ENCODE measurements at places on chromosomes 2 and 18. TPM values are rescaled to one million over a fixed set of nuclear protein-coding genes. Genes with fewer than 3 reads are reported as not detected.

The KLHL30 gene
- total RNA-seq: 0.54 TPM

The CPLX4 gene
- not detected for total RNA-seq

The ATP6V1B1 gene
- not detected for total RNA-seq

GRCh38 chr2:213166109-213166508, 14.7 kb upstream of the IKZF2 start:
- DNase-seq: no peak
- H3K4me3 ChIP-seq: no peak overlapping the region
- H3K27ac ChIP-seq: no peak overlapping the region
- no peaks in the 10 kb centered on the region for H3K27me3 ChIP-seq

DNA sequence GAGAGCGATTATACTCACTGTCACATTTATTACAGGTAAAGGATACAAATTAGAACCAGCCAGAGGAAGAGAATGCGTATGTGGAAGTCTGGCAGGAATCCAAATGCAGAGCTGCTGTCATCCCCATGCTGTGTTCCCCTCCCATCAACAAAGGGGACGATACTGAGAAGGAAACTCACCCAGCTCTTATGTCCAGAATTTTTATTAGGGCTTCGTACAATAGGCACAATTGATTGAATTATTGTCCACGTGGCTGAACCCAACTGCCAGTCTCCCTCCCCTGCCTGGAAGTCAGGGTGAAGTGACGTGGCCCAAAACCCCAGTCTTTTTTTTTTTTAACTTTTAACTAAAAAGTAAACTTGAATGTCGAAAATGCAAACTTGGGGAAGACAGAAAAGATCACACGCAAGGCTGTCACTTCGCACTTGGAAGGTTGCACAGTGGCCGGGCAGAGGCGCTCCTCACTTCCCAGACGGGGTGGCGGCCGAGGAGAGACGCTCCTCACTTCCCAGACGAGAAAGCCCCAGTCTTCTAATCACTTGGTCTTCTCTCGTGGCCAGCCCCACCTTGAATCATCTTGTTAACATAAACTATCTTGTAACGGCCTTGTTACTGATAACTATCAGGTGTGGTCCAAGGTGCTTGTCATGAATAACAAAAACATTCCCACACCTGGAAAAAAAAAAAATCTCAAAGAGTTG, 40.0 kb upstream of the ITSN2 start:
- no peak overlapping the region for H3K27ac ChIP-seq
- H3K36me3 ChIP-seq: no peaks in the 10 kb centered on the region
- H3K27me3 ChIP-seq: no peaks in the 10 kb centered on the region
- no peak for DNase-seq
- H3K4me3 ChIP-seq: no peak overlapping the region

DNA sequence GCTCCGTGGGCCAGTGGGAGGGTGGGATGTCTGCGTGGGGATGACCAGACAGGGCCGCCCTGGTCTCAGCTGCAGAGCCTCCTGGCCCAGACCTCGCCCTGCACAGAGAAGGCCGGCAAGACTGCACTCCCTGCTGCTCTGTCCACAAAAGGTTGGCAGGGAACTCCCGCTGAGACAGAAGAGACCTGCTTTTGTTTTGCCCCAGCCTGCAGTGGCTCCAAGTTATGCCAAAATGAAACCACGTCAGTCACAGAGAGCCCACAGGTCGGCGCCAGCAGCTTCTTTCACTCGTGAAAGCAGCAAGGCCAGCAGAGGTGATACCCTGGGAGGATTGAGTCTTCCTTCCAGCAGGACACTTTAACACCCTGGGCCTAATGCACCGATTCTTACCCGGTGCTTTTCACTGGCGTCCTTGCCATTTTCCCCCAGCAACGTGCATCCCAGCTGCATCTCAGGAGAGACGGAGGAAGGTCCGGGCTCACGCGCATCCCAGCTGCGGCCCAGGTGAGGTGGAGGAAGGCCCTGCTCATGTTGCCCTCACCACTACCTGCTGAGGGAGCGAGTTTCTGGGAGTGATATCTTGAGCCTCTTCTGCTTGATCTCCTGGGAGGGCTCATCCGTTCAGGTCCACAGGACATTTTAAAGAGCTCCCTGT, 22.1 kb upstream of the CTDP1 start:
- H3K27me3 ChIP-seq: no peaks in the 10 kb centered on the region
- no peak for DNase-seq
- H3K36me3 ChIP-seq: no peaks in the 10 kb centered on the region
- no peak overlapping the region for H3K4me3 ChIP-seq
- H3K27ac ChIP-seq: no peak overlapping the region
- H3K4me1 ChIP-seq: peaks cover 4% of the 10 kb centered on the region
